ENCODE measurements at places on chromosomes 1 and 21.

GRCh38 chr21:43355925-43356289 is 71.0 kb downstream of the SIK1 start:
- no peak overlapping the region for H3K27ac ChIP-seq
- DNase-seq, result no peak
- peaks cover under 1% of the 10 kb centered on the region for H3K4me1 ChIP-seq
- H3K4me3 ChIP-seq, result no peak overlapping the region
- H3K27me3 ChIP-seq, result no peaks in the 10 kb centered on the region

DNA sequence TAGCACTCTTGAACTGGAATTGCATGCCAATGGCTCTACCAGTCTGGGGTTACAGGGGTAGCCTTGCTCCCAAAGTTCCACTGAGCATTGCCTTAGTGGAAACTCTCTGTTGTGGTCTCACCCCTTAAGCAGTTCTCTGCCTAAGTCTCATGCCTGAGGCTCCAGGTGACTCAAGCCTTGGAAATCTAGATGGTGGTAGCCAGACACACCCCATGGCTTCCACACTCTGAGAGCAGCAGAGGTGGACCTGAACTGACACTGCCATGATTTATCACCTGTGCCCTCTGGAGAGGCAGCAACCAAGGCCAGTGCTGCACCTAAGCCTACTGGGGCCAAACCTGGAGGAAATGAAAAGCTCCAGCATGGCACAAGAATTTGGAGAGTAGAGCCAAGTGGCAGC is 285.7 kb upstream of the PKN2 start:
- DNase-seq, result no peak
- H3K4me3 ChIP-seq, result no peak overlapping the region
- no peaks in the 10 kb centered on the region for H3K36me3 ChIP-seq
- H3K4me1 ChIP-seq, result no peaks in the 10 kb centered on the region

DNA sequence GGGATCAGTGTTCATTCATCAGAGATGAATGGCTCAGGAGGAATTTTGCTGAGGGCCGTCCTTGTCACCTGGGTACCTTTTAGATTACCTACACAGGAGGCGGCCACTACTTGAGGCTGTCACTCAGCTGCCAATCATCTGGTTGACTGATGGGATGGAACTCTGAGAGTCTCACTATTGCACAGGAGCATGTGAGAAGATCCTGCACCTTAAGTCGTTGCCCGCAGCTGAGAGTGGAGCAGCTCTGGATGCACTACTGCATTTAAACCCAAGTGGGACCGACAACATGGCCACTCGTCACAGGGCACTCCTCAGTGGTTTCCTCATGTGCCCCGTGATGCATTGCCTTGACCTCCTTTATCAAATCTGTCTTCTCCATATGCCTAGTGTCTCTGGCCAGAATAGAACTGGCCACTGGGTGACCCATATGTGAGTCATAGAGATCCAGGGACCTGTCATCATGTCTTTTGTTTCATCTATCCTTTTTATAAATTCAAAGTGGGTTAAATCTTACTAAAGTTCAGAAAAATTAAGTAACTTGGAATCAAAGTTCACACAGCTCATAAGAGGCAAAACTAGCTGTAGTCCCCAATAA is 165.5 kb downstream of the ZSCAN20 start:
- no peak overlapping the region for H3K4me3 ChIP-seq
- no peak overlapping the region for H3K27ac ChIP-seq
- H3K36me3 ChIP-seq, result no peaks in the 10 kb centered on the region

- DNase-seq, result no peak
- H3K4me3 ChIP-seq, result no peak within 1 kb of the TSS
- H3K4me1 ChIP-seq, result no peaks in the 10 kb centered on the region
- H3K27me3 ChIP-seq, result peaks cover 2% of the 10 kb centered on the region
Observed at GRCh38 chr1:67166196-67166595, at the start of gene IL23R. IL23R (plus strand) TSS chr1:67166454; CDS start chr1:67168121, 1,667 bp downstream.

DNA sequence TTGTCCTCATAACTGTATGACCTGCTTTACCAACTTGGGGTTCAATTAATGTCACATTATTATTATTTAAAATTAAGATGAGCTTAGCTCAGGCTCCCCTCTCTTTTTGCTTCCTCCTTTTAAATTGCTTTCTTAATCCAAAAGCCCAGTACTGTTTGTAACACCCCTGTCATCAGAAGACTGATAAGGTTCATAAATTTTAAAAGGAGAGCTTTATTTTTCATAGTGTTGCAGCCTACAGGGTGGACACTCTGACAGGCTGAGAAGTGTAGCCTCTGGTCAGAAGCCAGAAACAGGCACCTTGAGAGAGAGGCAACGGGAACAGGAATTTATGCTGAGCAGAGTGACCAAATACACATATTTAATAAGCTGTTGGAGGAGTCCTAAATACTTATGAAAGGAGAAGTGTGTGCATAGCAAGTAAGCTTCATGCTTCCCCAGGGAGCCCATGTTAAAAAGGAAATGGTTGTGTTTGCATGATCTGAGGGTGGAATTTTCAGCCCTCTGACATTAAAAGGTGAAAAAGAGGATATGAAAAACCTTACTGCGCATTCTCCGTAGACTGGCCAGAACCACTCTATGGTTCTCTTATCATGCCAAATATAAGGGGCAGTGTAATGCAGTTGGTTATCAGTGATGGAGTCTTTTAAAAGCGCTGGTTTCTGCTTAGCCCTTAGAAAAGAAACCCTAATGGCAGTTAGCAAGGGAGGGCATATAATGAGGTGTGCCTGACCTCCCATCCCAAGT is 30.5 kb upstream of the FGGY start:
- no peaks in the 10 kb centered on the region for H3K4me1 ChIP-seq
- H3K36me3 ChIP-seq, result no peaks in the 10 kb centered on the region
- H3K27ac ChIP-seq, result no peak overlapping the region
- DNase-seq, result no peak
- H3K4me3 ChIP-seq, result no peak overlapping the region
- no peaks in the 10 kb centered on the region for H3K27me3 ChIP-seq

DNA sequence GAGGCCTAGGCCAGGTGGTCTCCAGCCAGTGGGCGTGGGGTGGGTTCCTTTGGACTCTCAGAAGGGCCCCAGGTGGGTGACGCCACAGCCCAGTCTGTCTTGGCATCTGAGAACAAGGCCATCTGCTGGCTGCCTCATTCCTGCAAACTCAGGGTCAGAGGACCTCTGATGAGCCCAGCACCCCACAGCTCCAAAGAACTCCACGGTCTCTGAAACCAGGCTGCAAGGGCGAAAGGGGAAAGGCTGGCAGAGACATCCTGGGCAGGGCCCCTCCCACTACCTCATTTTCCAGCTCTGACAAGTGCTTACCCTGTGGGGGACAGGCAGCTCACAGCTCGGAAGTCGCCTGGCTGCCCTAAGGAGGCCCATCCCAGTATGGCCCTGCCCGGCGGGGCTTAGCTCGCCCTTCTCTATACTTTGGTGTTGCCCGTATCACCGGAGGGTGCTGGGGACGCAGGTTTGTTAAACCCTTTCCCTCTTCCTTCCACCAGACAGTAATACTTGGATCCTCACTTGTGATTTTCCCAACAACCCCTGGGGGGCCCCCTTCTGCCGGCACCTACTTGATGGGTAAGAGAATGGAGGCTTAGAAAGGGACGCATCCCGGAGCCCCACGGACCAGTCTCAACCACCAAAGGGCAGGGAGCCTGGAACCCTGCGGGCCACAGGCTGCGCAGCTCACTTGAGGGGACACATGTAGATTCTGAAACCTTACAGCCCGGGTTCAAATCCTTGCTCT is 10.9 kb upstream of the EDN2 start:
- H3K4me3 ChIP-seq, result peak overlapping the region; percentile 65
- H3K36me3 ChIP-seq, result no peaks in the 10 kb centered on the region
- H3K27me3 ChIP-seq, result no peaks in the 10 kb centered on the region
- peaks cover 23% of the 10 kb centered on the region for H3K4me1 ChIP-seq

DNA sequence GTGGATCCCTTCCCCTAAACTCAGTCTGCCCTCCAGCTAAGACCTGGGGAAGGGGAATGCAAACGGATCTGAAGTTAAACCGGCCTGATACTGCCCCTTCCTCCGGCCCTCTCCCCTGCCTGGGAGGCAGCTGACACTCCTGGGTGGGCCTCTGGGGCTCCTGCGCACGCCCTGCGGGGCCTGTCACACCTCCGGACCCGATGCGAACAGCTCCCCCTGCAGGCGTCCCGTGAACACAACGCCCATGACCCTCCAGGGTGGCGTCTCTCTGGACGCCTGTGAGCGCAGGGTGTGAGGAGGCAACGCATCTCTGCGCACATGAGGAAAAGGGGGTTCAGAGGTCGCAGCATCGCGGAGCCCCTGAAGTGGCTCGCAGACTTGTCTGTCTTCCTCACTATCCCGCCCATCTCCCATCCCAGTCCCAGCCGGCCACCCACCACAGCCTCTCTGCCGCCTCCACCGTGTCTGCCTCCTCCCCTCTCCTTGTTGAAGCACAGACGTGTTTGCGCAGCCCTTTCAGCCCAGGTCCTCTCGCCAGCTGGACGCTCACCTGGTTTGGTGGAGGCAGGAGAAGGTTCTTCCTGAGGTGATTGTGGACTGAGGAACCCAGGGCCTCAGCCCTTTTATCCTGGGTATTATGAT is 421 bp upstream of the LCE3A start:
- no peak overlapping the region for H3K4me3 ChIP-seq
- no peak overlapping the region for H3K27ac ChIP-seq
- no peaks in the 10 kb centered on the region for H3K36me3 ChIP-seq
- peak; percentile 23 for DNase-seq
- no peaks in the 10 kb centered on the region for H3K27me3 ChIP-seq

Data from GM23248 (cell line).